ENCODE measurements at places on chromosomes 11 and 22. TPM values are rescaled to one million over a fixed set of nuclear protein-coding genes. Genes with fewer than 3 reads are reported as not detected.

Gene ZBTB16
- total RNA-seq = 17.3 TPM

Gene BBOX1
- total RNA-seq = not detected

Gene C22orf42
- total RNA-seq = not detected

Gene UBQLN3
- total RNA-seq = not detected

Gene C11orf16
- total RNA-seq = not detected

Gene GPR83
- total RNA-seq = not detected

Gene LINC01488
- total RNA-seq = not detected

Gene GAL3ST1
- not detected for total RNA-seq

Gene MLC1
- not detected for total RNA-seq

Gene ARHGAP20
- 1.8 TPM for total RNA-seq

Gene CLDN5
- 360 TPM for total RNA-seq

Gene GRAMD1B
- 4.5 TPM for total RNA-seq

Gene TRIM6
- total RNA-seq = 2.0 TPM

Gene RAB36
- total RNA-seq = 0.74 TPM

Gene MS4A2
- not detected for total RNA-seq

Gene DDB1
- total RNA-seq = 419 TPM

Gene NRIP3
- total RNA-seq = 4.0 TPM

Gene OR4A16
- total RNA-seq = not detected

Gene PDHX
- total RNA-seq = 22.9 TPM

Gene NUMA1
- 140 TPM for total RNA-seq

Gene SLC16A8
- 0.20 TPM for total RNA-seq

Gene GNAZ
- 1.1 TPM for total RNA-seq

Gene SMC1B
- total RNA-seq = 0.04 TPM

Gene TNNI2
- total RNA-seq = not detected

Gene RIMBP3B
- under 0.01 TPM for total RNA-seq

Gene SMTNL1
- not detected for total RNA-seq

Gene PGA5
- total RNA-seq = not detected

Gene SRSF8
- 19.1 TPM for total RNA-seq

Gene DGKZ
- total RNA-seq = 63.3 TPM

Gene OR51I1
- total RNA-seq = not detected

Gene APOBEC3B
- total RNA-seq = 2.4 TPM

Gene MTCH2
- 88.3 TPM for total RNA-seq

Gene C22orf31
- not detected for total RNA-seq
